Activated T-helper 1 cell treated with anti-CD3 and anti-CD28 coated beads, Interleukin-2, amount 50 U/mL, for 16 hours (primary cell): ENCODE measurements at places on chromosomes 13 and 19.

- no peak for DNase-seq
These were observed 14.6 kb downstream of the VSIG10L start for GRCh38 chr19:51327066-51328001.

GRCh38 chr19:53812335-53812734 lies 11.8 kb downstream of the NLRP12 start:
- no peak for DNase-seq

- no peak for DNase-seq
These were observed 307.4 kb downstream of the ATP8A2 start for GRCh38 chr13:25679159-25679558.

- no peak for DNase-seq
These were observed 162.1 kb downstream of the ZIC5 start for GRCh38 chr13:99809496-99809895.

DNA sequence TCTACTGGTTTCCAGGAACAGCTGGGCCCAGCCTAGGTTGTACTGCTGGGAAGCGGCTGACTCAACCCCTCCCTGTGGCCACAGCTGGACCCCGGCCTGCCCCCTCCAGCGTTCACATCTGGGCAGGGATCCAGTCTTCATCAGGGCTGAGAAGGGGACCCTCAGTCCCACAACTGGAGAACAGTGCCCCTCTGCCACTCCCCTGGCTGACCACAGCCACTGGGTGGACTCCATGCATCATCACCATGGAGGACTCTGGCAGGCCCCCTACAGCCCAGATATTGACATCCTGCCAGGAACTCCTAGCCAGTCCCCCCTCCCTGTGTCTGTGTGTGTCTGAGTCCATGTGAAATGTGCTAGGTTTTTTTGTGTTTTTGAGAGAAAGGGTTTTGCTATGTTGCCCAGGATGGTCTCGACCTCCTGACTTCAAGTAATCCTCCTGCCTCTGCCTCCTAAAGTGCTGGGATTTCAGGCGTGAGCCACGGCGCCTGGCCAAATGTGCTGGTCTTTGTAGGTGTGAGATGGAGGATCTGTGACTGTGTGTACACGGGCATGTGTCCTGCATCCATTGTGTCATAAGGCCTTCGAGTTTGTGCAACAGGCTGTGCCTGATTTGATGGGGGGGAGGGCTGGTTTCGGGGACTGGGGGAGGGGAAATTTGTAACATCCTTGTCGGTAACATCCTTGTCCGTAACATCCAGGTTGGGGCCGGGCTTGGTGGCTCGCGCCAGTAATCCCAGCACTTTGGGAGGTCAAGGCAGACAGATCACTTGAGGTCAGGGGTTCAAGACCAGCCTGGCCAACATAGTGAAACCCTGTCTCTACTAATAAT lies 4.0 kb upstream of the HOOK2 start:
- no peak for DNase-seq

DNA sequence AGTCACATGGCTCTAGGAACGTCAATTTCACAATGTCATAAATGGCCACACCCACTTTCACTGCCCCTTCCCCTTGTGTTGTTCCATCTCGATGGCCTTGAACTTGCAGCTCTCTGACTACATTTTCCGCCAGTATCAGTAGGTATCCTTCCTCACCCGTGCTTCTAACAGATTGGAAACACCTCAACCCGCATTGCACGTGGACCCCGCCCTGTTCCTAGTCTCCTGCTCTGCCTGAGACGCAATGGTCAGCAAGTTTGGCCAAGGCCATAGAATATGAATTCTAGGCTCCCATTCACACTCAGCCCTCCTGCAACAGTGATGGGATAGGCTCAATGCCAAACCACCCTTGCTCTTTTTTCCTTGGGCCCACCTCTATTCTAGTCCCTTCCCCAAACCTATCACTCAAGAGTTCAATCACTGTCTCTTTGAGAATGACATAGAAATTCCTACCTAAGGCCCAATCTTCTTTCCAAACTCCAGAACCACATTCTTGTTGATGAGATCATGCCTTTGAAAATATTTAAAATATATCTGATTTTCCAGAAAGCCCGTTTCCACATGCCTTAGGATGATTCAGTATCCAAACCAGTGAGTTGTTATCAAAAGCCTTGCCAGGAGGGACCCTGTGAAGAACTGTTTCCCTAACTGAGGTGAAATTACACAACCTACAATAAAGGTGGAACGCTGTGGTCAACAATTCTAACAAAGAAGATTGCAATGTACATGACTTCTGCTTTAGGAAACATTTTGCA lies 334.6 kb downstream of the MYO16 start:
- DNase-seq, result no peak

- DNase-seq, result no peak
These were observed 7.8 kb downstream of the SLC7A1 start for GRCh38 chr13:29587645-29588044.

GRCh38 chr13:58151452-58151851 lies 519.9 kb downstream of the PCDH17 start:
- DNase-seq, result no peak

DNA sequence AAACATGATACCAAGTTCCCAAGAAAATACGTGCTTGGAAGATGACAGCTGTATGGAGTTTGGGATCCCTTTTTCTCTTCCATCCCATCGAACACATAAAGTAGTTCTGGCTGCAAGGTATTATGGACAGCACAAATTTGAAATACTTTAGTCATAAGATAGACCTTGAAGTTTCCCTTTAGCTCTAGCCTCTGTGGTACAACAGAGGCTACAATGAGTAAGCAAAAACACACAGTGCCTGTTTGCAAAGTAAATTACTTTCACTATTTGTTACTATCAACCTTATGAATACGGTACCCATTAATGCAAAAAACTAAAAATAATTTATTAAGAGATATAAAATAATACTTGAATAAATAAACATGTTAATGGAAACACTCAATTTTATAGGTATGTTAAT lies 21.0 kb upstream of the LRCH1 start:
- no peak for DNase-seq

DNA sequence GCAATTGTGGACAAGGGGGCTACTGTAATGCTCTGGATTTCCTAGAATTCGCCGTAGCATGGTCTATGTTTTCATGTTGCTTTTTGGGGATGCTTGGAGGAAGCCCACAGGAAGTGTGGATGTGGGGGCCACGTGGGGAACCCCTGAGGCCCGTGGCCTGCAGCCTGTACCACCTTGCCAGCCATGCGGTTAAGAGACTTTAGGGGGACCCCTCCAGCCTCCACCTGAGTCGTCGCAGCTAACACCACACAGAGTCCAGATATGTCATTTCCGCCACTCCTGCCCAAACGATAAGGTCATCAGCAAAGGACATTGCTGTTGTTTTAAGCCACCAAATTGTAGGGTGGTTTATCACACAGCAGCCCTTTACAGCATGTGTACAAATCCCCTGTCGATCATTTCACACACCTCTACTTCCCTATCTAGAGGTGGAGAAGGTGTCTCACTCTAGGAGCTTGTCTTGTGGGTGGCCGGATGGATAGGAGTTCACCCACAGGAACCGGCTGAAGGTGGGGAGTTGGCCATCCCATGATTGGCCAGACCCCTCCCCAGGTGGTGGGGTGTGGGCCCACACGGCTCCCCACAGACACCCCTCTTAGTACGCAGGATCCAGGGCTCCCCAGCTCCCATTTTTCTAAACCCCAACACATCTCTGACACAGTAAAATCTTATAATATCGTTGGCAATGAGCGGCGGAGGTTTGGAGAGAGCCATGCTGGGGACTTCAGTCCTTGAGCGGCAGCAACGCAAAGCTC lies 226.7 kb downstream of the TEX29 start:
- DNase-seq, result no peak

GRCh38 chr19:50422397-50423278 lies 3.9 kb downstream of the SPIB start:
- no peak for DNase-seq

GRCh38 chr19:53466726-53467484 lies 628 bp upstream of the ZNF813 start:
- no peak for DNase-seq
